ENCODE measurements at places on chromosomes 7 and 10.

GRCh38 chr10:130220251-130221185 lies 84.3 kb downstream of the GLRX3 start:
- DNase-seq, result no peak

DNA sequence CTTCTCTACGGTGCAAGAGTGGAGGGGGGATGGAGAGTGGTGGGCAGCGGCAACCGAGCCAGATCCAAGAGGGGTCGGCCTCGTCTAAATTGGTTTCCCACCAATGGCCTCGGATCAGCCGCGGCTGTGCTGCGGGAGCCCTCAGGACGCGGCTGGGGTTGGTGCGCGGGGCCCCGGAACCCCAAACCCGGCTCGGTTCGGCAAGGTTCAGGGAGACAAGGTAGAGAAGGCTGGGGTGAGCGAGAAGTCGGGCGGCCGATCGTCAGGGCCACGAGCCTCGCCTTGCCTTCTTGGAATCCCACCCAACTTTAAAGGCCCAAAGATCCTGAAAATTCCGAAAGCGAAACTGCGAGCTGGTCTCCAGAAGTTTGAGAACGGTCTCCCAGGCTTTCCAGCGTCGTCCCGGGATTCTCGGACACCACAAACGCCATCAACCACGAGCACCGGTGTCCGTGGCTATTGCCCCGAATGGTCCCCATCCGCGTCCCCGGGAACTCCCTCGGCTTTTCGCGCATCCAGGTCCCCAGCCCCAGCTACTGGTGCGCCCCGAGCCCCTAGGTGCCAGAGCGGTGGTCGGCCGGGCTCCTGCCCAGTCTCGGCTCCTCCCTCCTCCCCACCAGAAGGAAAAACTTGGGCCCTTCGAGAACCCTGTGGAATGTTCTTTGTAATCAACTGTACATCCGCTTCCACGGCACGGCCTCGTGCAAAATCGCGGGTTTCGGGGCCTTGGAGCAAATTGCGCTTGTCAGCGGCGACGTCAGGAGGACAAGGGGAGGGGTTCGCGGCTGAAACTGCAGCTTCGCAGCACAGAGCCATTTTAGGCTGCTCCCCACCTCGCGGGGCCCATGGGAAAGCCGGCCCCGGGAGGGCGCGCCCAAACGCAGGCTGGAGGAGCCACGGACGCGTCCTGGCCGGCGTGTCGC lies 3.2 kb downstream of the SFMBT2 start:
- DNase-seq, result no peak

DNA sequence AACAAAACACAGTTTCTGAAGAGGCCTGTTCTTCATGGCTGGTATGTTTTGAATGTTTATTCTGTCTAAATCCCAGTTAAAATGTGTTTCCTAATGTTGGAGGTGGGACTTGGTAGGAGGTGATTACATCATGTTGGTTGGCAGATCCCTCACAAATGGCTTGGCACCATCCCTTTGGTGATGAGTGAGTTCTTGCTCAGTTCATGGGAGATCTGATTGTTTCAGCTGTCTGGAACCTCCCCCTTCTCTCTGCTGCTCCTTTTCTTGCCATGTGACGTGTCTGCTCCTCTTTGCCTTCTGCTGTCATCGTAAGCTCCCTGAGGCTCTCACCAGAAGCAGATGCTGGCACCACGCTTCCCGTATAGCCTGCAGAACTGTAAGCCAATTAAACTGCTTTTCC lies 383.6 kb upstream of the TPK1 start:
- no peak for DNase-seq

- DNase-seq, result no peak
Observed at GRCh38 chr7:4245866-4246470, 436.1 kb upstream of the FOXK1 start.

- DNase-seq, result no peak
Observed at GRCh38 chr7:132456418-132456817, 119.9 kb downstream of the PLXNA4 start.

GRCh38 chr10:59829024-59829423 lies 75.8 kb upstream of the MRLN start:
- DNase-seq, result no peak

GRCh38 chr10:6151087-6151977 lies 51.4 kb upstream of the PFKFB3 start:
- no peak for DNase-seq

GRCh38 chr7:33190688-33191304 lies 61.4 kb downstream of the BBS9 start:
- DNase-seq, result no peak

- DNase-seq, result no peak
Observed at GRCh38 chr7:152035817-152036216, 10.3 kb downstream of the GALNT11 start.

- no peak for DNase-seq
Observed at GRCh38 chr10:43376046-43376635, 4.7 kb downstream of the FXYD4 start.

GRCh38 chr10:36736311-36736710 lies 389.1 kb upstream of the ANKRD30A start:
- DNase-seq, result no peak

DNA sequence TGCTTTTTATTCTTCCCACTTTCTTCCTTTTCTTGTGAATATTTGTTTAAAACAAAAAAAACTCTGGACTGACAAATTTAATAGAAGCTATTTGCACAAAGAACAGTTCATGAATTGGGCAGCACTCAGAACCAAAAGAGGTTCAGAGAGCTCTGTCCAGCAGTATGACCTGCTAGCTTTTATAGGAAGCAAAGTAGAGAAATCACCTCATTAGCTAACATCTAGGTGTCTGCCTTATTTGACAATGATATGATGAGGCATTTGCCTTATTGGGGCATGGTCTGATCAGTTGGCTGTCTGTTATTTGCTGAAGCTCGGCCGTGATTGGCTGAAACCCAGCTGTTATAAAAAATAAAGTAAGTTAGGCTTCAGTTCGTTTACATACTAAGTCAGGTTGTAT lies 819 bp upstream of the TRIM4 start:
- no peak for DNase-seq

DNA sequence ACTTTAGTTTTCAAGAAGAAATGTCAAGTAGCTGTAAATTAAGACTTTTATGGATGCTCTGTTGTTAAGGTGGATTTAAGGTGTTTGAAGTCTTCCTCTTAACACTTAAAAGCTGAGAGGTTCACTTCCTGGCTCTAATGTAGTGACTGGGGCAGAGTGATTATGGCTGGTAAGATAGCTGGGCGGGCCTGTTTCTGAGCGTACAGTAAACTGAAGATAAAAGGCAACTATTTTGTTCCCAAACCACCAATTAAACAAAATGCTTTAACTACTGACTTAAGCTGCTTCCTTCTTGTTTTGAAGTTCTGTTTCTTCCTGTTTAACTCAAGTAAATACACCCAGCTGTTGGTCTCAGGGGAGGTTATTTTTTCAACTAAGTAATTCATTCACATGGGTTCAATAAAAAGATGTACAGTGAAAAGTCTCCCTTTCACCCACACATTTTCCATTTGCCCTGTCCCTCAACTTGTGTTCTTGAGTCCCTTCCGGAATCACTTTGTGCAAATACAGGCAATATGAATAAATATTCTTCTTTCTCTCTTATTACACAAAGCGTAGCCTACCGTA lies 19.3 kb downstream of the VWA2 start:
- DNase-seq, result no peak

- no peak for DNase-seq
Observed at GRCh38 chr10:11215471-11215870, 197.8 kb downstream of the CELF2 start.

GRCh38 chr10:122143238-122143841 lies 127.8 kb upstream of the BTBD16 start:
- no peak for DNase-seq

DNA sequence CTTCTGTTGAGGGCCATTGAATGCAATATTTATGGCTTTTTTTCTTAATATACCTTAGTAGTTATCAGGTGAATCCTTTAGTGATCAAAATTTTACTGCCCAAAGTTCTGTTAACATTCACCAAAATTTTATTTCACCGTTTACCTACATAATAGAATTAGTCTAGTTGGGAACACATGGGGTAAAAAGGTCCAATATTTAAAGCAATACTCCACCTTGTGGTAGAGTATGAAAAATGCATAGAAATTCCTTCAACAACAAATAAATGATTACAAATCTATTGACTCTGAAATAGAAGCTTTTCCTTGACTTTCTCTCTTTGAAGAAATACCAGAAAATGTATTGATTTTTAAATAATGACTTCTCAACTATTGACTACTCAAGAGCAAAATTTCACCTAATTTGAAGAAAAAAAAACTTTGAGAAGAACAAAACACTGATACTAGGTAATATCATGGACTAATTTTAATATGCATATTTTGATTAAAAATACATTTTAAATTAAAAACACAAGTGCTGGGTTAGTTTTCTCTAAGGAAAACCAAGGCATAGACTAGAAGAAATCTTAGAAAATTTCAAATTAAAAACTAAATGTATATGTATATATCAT lies 43.3 kb downstream of the POLR1F start:
- no peak for DNase-seq

DNA sequence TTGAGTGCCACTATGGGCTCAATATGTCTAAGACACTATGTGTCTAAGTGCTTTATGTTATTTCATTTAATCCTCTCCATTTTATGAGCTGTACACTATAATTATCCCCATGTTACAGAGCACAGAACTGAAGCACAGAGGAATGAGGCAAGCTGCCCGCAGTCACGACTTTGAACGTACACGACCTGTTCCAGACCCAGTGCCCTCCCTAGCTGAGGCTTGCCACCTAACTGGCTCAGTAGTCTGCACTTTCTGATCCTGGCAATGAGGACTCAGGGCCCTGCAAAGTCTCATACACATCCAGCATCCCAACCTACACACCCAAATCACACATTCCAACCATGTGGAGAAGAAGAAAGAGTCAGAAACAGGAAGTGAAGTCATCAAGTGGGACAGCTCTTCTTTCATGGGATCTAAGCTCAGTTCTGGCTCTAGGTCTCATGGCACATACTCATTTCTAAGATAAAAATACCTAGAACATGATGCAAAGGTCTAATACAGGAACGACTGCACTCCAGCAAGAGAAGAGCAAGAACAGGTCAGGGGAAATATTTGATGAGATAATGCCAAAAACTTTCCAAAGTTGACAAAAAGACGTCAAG lies 42.4 kb upstream of the DDC start:
- no peak for DNase-seq

DNA sequence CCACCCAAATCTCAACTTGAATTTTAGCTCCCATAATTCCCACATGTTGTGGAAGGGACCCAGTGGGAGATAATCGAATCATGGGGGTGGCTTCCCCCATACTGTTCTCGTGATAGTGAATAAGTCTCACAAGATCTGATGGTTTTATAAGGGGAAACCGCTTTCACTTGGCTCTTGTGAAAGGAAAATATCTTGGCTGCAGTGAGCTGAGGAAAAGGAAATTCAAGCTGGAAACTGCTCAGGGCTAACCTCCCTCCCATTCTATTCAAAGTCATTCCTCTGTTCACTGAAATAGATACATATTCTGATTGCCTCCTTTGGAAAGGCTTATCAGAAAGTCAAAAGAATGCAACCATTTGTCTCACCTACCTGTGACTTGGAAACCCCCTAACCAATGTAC lies 15.8 kb downstream of the CYCS start:
- DNase-seq, result no peak

GRCh38 chr7:77710861-77711260 lies 14.6 kb downstream of the RSBN1L start:
- no peak for DNase-seq

DNA sequence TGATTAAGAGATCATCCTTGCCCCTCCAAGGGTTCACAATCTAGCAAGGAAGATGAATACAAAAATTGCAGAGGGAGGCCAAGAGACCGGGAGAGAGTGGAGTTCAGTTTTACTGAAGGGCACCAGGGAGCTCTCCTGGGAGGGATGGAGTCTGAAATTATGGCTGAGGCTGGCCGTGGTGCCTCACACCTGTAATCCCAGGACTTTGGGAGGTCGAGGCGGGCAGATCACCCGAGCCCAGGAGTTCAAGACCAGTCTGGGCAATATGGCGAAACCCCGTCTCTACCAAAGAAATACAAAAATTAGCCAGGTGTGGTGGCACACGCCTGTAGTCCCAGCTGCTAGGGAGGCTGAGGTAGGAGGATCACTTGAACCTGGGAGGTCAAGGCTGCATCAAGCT lies 51.4 kb upstream of the MXI1 start:
- DNase-seq, result no peak

- no peak for DNase-seq
Observed at GRCh38 chr7:103094102-103094501, 19.2 kb downstream of the ARMC10 start.

- DNase-seq, result no peak
Observed at GRCh38 chr10:24208661-24209431, at the start of gene KIAA1217. TSS of gene KIAA1217 (plus strand) at chr10:24209138. CDS start at chr10:24209194, 56 bp downstream.

- no peak for DNase-seq
Observed at GRCh38 chr7:74633451-74633921, 24.0 kb upstream of the GTF2I start.

- no peak for DNase-seq
Observed at GRCh38 chr7:139886206-139886605, 57.1 kb downstream of the TBXAS1 start.

GRCh38 chr7:157195868-157196267 lies 57.1 kb downstream of the UBE3C start:
- DNase-seq, result no peak

- DNase-seq, result peak; percentile 50
Observed at GRCh38 chr10:79149662-79150443, 81.1 kb downstream of the ZMIZ1 start.

DNA sequence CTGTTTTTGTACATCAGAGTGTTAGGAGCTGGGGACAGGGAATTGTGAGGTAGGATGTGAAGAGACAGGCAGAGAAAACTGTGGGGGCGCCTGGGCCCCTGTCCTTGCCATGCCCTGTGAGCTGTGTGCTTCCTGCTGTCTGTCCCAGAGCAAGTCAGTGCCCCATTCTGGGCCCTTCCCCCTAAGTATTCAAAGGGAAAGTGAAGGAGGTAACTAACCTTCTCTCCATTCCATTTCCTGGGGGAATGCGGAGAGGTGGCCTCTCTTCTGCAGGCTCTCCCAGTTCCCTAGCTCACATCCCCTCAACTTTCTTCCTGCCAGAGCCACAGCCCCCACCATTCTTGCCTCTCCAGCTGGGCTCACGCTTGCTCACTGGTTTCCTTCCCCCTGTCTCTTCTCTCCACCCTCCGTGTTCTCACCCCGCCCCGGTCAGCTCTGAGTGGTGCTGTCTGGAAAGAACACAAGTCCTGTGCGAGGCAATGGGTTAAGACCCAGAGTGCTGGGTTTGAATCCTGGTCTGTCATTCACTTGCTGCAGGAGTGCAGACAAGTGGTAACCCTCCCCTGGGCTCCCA lies 9.7 kb upstream of the VSIR start:
- DNase-seq, result no peak

Measured in cortex of kidney (tissue), 1 donor.